HEK293T (cell line): ENCODE measurements at places on chromosomes 2 and 18.

- DNase-seq: no peak
Measured at GRCh38 chr2:151576080-151576479, 158.2 kb downstream of the NEB start.

DNA sequence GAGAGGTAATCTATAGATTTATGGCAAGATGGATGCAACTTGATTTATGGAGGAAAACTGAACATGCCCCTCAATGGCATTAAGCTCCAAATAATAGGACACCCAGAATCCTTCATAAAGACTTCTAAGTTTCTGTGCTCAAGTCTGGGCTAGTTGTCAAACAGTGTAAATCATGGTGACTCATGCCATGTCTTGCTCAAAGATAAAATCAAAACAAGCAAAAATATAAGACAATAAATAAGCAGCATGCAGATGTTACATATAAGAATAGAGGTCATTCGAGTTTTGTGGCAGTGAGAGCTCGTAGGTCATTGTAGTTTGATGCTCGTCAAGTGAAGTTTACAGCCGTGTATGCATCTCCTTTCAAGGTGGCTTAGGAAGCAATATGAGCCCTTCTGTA, 403.2 kb downstream of the THSD7B start:
- DNase-seq: no peak

DNA sequence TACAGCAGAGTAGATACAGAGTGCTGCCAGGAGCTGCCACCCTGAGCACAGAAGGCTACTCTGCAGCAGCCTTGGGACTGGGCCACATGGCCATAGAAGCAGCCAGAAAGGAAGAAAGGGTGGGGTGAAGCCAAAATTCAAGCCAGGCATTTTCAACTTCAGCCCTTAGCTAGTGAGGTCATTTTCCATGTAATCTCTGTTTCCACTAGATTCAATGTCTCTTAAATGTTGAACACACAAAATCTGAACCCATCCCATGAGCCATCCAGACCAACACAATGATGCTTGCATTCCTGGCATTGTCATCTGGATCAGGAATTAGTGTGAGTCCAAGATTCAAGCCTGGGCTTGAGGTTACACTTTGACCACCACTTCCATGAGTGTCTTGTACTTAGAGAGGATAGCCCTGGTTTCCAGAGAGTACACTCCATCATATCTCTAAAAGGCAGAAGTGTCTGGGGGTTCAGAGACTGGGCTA, 243.6 kb downstream of the OSR1 start:
- no peak for DNase-seq

GRCh38 chr2:178283341-178283918, 89.1 kb downstream of the OSBPL6 start:
- DNase-seq: no peak

DNA sequence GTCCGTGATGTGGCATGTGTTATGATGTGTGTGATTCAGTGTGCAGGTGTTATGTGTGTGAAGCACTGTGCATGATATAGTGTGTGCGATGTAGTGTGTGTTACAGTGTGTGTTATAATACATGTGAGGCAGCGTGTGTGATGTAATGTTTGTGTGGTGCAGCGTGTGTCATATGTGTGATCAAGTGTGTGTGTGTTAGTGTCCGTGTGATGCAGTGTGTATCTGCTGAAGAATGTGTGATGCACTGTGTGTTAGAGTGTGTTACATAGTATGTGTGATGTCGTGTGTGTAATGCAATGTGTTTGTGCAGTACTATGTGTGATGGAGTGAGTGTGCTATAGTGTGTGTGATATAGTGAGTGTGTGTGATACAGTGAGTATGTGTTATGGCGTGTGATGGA, 182.8 kb upstream of the SOX11 start:
- DNase-seq: no peak

DNA sequence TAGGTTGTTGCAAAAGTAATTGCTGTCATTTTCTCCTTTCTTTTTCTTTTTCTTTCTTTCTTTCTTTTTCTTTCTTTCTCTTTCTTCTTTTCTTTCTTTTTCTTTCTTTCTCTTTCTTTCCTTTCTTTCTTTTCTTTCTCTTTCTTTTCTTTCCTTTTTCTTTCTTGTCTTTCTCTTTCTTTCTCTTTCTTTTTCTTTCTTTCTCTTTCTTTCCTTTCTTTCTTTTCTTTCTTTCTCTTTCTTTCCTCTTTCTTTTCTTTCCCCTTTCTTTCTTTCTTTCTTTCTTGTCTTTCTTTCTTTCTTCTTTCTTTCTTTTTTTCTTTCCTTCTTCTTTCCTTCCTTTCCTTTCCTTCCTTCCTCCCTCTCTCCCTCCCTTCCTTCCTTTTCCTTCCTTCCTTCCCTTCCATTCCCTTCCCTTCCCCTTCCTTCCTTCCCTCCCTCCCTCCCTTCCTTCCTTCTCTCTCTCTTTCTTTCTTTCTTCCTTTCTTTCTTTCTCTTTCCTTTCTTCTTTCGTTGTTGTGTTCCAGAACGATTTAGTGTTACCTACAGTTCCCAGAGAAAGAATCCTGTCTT, 178.9 kb downstream of the RPIA start:
- DNase-seq: no peak

GRCh38 chr2:109692013-109692743, 78.0 kb downstream of the SOWAHC start:
- peak; percentile 25 for DNase-seq

DNA sequence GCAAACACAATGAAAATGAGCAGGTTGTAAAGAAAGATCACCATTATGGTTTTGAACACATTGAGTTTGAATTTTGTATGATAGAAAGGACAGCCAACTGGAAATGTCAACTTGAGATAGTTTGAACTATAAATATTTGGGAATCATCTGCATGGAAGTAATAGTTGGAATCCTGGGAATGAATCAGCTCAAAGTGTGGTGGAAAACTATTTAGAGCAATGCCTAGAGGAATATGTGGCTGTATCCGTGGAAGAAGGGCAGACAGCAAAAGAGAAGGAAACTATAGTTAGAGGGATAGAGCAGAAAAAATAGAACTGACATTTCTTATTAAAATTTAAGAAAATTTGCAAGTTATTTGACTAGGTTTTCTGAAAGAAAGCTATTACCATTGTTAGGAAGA, 112.5 kb upstream of the OTX1 start:
- DNase-seq: no peak

DNA sequence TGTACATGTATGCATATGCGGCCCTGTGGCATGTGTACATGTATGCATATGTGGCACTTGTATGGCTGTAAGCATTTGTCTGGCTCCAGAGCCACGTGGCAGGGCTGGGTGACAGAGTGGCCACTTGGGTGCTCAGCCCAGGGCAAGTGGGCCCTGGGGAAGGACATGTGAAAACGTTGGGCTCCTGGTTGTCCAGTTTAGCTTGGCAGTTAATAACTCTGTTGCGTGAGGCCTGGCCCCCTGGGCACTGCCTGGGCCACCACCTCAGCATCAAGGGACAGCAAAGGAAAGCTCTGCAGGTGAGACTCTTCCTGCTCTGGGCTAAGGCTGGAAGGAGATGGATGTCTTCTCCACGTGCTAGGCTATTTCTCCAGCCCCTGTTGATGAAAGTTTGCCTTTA, 119.9 kb downstream of the CTIF start:
- DNase-seq: no peak

- no peak for DNase-seq
Measured at GRCh38 chr2:201183365-201183727, 405 bp downstream of the CASP10 start.

- peak; percentile 14 for DNase-seq
Measured at GRCh38 chr2:54052825-54053718, 62.3 kb upstream of the ACYP2 start.

GRCh38 chr2:176560296-176560695, 291.1 kb downstream of the MTX2 start:
- no peak for DNase-seq

DNA sequence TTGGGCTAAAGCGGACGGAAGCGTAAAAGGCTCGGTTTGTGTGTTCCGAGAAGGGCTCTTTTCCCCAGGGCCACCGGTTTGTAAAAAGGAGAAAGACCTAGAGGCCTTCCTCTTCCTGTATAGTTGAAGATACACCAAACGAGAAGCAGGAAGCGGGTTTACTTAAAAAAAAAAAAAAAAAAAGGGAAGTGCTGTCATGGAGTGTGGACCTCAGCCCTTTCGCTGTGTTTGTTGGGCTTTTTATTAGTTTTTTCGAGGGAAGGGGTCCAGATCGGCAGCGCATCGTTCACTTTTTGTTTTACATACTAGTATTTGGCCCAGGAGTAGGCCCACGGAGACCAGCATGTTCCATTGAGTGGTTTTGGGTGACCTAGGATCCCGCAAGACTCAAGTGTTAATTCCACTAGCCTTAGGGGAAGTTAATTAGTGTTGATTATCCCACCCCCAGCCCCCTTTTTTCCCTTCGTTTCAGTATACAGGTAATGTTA, 676 bp downstream of the ACTR2 start:
- peak; percentile 13 for DNase-seq

DNA sequence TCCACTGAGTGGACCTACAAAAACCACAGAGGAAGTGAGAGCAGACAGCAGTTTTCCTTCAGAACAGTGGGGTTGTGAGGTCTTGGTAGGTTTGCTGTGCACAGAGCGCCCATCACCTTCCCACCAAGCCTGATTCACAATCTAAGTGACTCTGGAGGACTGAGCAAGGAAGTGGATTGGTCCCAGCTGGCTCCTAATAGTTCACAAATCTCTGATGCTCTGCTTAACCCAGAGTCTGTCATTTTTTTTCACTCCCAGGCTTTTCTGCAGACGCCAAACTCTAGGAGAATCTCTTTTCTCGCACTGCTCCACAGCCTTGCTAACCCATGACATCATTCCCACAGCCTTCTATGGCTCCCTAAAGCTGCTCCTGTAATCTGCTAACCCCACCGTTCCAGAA, 280.4 kb downstream of the C1D start:
- DNase-seq: no peak

GRCh38 chr2:28997237-28997846, 16.2 kb downstream of the TOGARAM2 start:
- no peak for DNase-seq

DNA sequence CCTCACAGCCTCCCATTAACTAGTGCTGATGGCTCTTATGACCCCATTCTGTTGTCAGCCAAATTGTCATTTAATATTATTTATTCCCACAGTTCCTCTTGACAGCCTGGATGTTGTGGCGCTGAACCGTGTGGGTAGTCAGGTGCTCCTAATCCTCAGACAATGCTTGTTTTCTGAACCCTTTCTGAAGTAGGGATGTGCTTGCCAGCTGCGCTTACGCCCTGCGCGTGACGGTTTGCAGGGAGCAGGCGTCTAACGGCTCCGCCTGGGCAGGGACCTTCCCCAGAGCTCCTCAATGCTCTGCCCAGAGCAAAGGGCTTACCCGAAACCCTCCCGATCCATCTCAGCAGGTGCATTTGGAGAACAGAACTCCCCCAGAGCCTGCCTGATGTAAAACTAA, 358.2 kb upstream of the MYT1L start:
- DNase-seq: no peak

GRCh38 chr18:23536204-23536603, 32.9 kb downstream of the RMC1 start:
- no peak for DNase-seq

DNA sequence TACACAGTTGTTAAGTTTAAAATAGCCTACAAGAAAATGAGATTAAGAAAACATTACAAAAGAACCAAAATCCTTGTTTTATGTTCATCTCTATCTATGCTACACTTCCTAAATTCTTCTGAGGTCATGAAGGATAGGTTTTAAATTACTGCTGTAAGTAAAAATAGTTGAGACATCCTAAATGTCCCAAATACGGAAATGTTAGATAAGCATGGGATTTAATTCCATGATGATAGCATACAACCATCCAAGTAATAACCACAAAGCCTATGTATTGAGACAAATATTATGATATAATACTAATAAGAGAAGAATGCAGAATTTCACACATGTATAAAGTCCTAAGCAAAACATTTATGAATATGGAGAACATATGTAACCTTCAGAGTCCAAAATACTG, 34.1 kb downstream of the PIEZO2 start:
- DNase-seq: no peak

- peak; percentile 15 for DNase-seq
Measured at GRCh38 chr2:71926089-71926447, 221.6 kb downstream of the CYP26B1 start.

DNA sequence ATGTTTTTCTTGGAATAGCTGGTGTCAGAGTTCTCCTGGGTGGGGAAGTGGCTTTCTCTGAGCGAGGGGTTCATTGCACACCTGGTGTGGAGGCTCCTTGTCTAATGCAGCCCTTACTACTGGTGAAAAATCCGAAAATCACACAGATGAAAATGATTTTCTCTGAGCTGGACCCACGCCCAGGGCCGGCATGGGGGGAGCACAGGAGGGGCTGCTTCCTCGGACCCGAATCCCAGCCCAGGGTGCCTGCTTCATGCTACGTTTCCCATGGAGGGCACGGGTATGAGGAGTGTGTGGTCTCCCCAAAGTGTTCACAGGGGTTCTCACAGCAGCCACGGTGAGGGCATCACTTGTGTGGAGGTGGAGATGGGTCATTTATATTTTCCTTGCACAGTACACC, 288.0 kb upstream of the HDAC4 start:
- DNase-seq: no peak

- no peak for DNase-seq
Measured at GRCh38 chr18:10351219-10351818, 103.1 kb upstream of the APCDD1 start.

DNA sequence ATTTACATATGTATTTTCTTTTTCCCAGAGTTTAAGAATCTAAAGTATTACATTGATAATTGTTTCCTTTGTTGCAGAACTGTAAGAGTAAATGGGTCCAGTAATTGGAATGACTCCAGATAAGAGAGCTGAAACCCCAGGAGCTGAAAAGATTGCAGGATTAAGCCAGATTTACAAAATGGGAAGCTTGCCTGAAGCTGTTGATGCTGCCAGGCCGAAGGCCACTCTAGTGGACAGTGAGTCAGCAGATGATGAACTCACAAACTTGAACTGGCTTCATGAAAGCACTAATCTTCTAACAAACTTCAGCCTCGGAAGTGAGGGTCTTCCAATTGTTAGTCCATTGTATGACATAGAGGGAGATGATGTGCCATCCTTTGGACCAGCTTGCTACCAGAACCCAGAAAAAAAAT, 183.8 kb upstream of the STON1 start:
- DNase-seq: no peak

GRCh38 chr18:24840051-24840450, 379.6 kb downstream of the HRH4 start:
- DNase-seq: no peak

DNA sequence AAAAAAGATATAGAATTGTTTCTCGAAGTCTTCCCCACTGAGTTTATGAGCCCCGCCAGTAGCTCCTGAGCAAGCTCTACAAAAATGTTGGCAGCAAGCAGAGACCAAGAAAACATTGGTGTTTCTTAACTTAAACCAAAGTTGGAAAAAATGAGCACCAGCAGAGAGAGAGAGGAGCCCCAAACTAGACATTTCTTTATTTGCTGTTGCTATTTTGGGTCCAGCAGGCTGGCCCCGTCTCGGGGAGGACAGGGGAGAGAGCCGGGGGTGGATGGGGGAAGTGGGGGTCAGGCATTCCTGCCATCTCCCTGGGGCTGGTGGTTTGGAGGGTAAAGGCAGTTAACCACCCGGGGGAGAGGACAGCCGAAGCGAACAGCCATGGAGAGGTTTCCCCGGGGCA, 113.0 kb downstream of the DYSF start:
- no peak for DNase-seq

DNA sequence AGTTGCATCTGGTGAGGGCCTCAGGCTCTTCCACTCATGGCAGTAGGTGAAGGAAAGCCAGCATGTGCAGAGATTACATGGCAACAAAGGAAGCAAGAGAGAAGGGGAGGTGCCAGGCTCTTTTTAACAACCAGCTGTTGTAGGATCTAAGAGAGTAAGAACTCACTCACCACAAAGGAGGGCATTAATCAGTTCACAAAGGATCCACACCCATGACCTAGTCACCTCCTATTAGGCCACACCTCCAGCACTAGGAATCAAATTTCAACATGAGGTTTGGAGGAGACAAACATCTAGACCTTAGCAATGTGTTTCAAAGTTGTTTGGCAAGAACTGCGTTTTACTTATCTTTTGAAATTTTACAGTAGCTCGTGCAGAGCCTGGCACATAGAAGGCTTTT, 20.5 kb upstream of the REG3A start:
- DNase-seq: no peak
